ENCODE measurements at places on chromosomes 11 and 22.

DNA sequence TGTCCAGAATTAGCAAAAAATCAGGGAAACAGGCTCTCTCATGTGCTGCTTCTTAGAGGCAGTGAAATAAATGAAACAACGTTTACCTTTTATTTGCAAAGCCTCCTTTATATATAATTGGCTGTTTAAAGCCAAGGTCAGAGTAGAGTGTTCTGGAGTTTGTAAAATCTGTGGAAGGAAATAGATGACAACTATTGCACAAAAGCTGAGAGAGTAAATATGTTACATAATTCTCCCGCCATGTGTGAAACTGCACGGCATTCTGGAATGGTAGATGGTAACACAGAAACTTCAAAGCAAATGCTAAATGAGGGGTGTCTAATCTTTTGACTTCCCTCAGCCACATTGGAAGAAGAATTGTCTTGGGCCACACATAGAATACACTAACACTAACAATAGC lies 51.5 kb upstream of the FGF3 start:
- no peak for DNase-seq

DNA sequence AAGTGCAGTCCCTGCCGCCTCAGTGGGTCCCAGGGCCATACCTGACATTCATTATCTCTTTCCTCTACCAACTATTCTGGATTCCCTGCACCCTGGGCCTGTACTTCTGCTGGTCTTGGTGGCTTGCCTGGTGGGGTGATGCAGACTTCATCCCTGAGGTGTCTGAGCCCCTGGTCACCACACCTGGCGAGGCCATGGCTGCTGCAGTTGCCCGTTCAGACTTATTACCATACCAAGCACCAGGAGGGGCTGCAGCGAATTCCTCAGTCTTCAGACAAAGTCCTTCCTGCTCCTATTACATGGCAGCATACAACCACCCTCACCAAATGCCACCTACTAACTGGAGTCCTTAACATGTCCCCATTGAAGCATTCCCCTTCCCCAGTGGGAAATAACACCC lies 73.0 kb upstream of the SLC22A12 start:
- DNase-seq, result no peak

DNA sequence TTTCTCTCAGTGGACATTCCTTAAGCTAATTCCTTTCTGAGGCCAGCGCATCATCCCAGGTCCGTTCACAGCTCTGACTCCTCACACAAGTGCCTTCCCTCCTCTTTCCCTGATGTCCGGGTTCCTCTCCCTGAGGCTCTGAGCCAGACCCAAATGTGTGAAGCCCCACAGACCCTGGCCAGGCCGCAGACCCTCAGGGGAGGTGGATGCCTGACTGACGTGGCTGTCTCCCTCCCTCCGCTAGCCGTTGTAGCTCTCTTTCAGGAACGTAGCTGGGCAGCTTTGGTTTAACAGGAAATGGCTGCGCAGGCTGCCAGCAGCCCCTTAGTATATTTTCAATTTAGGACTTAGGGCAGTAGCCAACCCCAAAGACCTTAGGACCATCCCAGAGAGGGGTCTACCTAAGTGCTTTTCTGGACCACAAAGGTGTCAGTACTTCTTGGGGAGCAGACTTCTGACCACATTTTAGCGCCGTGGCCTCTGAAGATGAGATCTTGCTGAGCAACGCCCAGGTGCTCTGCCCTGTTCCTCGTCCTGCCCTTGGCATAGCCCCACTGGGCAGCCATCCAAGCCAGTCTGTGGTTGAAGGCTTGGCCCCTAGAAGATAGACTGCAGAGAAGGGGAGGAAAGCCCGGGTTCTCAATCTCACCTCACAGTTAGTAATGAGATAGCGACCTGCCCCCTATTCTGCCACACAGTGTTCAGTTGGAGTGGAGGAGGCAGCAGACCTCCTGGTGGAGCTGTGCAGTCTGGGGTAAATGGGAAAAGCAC lies 27.0 kb downstream of the MYBPC3 start:
- no peak for DNase-seq

DNA sequence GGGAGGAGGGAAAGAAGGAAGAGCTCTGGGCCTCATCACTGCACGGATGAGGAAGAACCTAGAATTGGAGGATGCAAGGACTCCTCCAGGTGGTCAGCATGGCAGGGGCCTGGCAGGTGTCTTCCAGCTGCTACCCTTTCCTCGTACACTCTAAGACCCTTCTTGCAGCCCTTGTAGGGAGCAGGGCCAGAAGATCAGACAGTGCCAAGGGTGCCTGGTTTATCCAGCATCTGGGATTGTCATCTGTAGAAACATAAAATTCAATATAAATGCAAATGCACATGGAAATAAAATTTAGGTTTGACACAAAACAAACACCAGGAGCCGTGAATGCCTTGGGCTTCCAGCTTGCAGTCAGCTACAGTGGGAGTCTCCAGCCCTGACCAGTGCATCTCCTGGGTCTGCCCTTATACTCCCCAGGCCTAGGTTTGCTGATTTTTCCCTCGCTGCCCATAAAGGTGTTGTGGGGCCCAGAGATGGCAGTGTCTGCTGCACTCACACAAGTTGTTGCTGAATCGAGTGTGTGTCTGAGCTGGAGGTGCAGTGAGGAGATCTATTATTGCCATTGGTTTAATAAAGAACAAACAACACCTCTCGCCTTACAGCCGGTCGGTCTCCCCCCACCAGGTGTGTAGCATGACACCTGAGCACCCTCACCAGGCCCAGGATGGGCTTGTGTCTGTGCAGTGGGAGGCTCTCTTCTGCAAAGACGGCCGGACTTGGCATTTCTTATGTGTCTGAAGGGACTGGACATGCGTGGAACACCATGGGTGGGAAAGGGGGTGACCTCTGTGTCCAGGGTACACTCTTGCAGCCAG lies 87.1 kb downstream of the BCR start:
- no peak for DNase-seq

- no peak for DNase-seq
Measured at GRCh38 chr11:76783294-76783895, at the start of gene TSKU. TSKU (plus strand) TSS chr11:76783356; CDS start chr11:76795617, 12,261 bp downstream.

GRCh38 chr11:86816251-86816726 lies 15.9 kb downstream of the PRSS23 start:
- no peak for DNase-seq

DNA sequence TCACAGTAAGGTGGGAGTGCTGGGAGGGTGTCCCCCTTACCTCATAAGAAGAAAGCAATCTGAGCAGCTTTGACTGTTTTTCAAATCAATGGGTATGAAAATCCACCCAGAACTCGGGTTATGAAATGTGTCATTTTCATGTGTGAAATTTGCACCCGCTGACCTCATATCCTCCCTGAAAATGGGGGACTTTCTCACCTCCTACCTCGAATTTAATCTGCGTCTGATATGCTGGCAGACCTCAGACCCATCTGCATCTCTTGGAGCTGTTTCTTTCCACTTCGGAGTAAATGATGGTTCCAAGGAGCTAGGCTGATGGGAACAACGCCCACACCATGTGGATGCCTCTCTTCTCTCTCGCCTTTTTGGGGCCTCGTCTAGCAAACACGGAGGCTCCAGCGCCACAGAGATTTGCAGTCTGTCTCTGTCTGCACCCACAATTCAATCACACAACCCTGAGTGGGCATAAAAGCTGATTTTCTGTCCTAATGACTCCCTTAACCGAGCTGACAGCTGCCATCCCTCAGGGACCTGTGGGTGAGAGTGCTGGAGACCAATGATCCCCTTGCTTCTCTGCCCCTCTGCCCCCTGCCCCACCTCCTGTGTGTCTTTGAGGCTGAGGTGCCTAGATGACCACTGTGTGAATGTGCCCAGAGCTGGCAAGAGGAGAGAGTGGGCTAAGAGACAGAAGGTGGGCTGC lies 71.0 kb downstream of the TRIM29 start:
- DNase-seq, result no peak

DNA sequence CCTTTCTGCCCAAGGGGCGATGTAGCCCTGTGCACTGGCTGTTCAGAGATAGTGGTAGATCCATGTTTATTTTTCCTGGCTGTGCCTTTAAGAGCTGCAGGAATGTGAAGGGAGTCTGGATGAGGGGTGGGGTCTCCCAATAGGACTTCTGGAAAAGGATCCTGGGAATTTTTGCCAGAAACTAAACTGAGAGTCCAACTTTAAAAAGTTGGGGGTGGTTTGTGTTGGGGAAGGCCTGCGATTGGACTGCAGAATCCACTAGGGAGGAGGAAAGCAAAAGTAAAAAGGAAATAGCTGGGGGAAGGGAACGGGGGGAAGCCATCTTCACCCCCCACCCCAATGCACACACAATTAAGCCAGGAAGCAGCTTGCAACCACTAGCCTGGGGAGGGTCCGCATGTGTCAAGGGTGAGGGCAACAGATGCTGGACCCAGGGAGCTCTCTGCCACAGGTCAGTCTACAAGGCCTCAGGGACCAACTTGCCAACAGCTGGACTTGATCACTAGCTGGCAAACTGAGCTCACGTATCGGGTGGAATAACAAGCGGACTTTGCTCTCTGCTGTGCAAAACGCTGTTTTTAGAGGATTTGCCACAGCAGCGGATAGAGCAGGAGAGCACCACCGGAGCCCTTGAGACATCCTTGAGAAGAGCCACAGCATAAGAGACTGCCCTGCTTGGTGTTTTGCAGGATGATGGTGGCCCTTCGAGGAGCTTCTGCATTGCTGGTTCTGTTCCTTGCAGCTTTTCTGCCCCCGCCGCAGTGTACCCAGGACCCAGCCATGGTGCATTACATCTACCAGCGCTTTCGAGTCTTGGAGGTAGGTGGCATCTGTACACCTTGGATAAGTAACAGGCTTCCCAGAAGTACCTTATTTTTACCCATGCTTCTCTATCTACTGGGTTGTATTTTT lies at the start of gene OLFML1:
TSS of gene OLFML1 (plus strand) at position 321 of the 912 bp plus-strand sequence. CDS start at position 691, 370 bp downstream.
- no peak for DNase-seq

DNA sequence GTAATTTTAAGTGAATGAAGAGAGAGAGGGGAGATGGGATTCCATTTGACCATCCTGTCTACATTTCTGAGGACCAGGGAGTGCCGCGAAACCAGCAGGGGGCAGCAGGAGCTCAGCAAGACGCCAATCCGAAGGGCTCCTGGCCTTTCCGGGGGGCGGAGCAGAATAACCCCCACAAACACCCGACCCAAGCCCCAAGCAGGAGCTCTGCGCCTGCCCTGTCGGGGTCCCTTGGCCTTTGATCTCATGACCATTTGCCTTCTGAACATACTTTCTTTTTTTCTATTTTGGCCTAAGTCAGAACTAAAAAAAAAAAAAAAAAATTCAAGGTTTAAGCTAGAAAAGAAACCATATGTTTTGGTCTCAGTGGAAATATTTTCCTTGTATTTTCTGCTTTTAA lies 21.9 kb upstream of the SCN2B start:
- DNase-seq, result no peak

DNA sequence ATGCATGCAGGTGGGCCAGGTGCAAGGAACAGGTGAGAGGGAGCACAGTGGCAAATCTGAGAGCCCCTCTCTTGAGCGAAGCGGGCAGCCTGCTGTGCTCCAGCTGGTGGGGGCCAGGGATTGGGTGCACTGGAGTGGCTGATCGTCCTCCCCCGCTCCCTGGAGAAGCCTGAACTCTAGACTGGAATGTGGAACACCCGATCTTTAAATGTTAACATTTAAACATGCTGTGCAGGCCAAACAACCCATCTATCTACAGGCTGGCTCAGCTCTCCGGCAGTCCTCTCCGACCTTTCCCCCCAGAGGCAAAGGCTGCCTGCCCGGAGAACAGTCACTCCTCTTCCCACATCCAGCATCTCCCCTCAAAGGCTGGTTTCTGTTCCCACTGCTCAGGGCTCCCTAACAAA lies 5.1 kb downstream of the MRGPRF start:
- no peak for DNase-seq

GRCh38 chr11:102283116-102283485 lies 34.2 kb upstream of the BIRC3 start:
- no peak for DNase-seq

DNA sequence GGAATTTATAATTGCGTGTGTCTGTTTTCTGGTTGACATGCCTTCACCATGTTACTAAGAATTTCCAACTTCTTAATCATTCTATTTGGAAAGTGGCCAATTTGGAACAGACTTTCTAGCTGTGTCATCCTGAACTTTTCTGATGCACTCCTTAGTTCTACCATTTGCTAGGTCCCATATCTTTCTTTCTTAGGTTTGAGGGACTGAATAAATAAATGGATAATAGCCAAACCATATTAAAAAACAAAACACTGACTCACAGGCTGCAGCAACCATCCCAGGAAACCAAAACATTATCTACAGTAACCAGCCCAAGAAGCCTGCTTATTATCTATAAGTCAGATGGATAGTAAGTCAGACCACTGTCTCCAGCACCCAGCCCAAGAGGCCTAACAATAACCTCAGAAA lies 57.5 kb upstream of the PLET1 start:
- peak; percentile 60 for DNase-seq

DNA sequence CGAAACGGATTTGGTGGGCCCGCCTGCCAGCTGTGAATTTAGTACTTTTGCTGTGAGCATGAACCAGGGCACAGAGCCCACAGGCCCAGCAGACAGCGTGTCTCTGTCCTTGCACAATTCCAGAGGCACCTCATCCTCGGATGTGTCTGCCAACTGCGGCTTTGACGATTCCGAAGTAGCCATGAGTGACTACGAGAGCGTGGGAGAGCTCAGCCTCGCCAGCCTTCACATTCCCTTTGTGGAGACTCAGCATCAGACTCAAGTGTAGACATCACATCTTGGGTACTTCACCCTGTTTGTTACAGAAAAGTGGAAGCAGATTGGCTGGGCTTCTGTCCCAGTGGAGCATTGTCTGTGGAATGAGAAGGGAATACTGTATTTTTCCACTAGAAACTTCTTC lies 78.6 kb upstream of the MTNR1B start:
- DNase-seq, result no peak

DNA sequence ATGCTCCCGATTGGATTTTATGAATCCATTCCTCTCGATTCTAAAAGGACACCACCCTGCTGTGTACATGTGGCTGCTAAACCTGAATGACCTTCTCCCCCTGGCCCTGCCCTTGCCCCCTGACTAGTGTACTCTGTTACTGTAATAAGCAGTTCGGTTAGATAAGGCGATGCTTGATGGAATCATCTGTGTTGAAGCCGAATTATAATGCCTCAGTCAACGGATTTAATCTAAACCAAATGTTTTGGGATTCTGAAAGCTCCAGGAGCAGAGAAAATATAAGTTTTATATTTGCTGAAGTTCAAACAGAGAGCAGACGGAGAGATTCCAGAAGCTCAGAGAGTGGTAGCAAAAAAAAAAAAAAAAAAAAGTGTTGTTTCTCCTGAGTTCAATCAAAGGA lies 275.4 kb upstream of the MPPED2 start:
- no peak for DNase-seq

GRCh38 chr11:643849-644738 lies 7.0 kb downstream of the DRD4 start:
- no peak for DNase-seq

- DNase-seq, result no peak
Measured at GRCh38 chr11:105183987-105184386, 44.4 kb upstream of the CARD18 start.

DNA sequence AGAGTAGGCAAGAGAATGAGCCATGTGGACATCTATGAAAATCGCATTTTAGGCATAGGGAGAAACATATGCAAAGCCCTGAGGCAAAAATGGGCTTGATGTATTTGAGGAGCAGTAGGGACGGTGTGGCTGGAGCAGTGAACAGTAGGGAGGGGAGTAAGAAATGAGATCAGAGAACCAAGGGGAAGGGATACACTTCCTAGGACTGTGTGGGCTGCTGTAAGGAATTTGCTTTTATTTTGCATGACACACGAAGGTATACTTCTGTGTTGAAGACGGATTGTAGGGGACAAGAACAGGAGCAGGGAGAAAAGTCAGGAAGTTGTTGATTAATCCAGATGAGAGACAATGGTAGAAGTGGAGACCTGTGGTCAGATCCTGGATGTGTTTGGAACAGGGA lies 572.1 kb downstream of the JRKL start:
- no peak for DNase-seq
